ENCODE measurements at places on chromosomes 3 and 15.

- no peak for DNase-seq
These were observed 18.0 kb downstream of the CCR8 start for GRCh38 chr3:39347586-39347876.

- no peak for DNase-seq
These were observed 160.6 kb downstream of the ECT2 start for GRCh38 chr3:172911142-172911541.

GRCh38 chr3:14689247-14689980 is 14.5 kb downstream of the C3orf20 start:
- DNase-seq: no peak

- DNase-seq: no peak
These were observed 540.8 kb downstream of the SI start for GRCh38 chr3:164537485-164537884.

DNA sequence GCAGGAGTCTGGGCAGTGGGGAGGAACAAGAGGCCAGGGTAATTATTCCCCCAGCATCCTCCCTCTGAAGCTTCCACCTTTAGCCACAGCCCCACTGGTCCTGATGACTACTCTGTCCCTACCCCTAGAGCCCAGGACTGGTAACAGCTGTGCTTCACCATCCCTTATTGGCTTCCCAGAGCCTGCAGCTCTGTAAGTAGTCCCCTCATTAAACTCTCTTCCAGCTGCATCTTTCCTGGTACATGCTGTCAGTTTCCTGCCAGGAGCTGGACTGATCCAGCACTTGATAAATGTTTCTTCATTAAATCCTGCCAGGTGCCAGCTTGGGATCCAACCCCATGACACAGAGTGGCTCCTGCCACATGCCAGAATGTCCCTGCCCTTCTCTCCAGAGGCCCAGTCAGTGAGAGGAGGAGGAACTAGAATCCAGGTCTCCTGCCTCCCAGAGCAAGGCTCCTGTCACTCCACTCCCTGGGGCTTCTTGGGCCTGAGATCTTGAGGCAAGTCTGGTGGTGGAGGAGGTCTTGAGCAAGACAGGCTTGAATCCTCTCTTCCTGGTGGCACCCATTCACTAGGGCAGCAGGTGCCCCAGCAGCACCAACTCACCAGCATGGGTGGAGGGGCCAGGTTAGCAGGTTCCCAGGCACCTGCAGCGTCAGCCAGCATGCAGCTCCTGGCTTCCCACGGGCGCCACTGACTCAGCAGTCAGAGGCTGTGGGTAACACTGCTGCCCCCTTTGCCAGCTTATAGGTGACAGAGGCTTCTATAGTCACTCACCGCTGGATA is 27.6 kb downstream of the FBXW12 start:
- no peak for DNase-seq

GRCh38 chr3:33430571-33430970 is 9.6 kb downstream of the UBP1 start:
- no peak for DNase-seq

GRCh38 chr3:133880287-133880686 is 15.4 kb downstream of the RAB6B start:
- no peak for DNase-seq

DNA sequence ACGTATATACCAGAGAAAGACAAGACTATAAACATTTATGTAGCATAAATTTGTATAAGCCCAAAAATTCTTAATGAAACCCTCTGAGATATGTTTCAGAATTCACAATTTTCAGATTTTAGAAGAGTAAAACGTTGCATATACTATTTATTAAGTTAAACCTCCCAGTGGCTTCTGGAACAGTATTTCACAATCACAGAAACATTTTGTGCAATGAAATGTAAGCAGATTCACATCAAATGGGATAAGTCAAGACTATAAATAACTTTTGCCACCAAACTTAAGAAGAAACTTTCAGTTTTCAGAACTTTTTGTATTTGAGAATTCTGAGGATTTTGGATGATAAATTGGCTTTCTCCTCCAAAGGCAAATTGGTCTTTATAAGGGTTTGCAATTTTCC is 9.2 kb downstream of the SLTM start:
- DNase-seq: no peak

GRCh38 chr15:90665288-90666134 is 51.6 kb upstream of the BLM start:
- peak; percentile 37 for DNase-seq

DNA sequence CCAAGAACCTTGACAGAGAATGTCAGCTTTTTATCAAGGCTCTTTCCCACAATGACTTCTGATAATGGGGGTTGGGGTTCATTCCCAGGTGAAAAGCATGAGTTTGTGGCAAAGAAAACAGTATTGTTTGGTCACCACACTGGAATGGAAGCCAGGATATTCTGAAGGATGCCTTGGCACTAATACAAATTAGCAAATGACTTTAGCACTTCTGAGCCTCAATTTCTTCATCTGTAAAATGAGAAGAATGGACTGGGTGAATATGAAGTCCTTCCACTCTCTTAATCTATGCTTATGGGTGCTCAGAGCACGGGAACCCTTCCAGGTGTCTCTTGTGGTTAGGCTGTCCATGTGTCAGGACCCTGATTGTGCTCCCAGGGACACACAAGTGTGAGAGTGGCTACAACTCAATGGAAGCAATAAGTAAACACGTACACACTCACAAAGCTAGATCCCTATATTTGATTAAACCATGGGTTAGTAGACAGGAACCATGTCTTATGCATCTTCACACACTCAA is 21.4 kb downstream of the RAB27A start:
- no peak for DNase-seq

- peak; percentile 72 for DNase-seq
These were observed 8.6 kb upstream of the SRP14 start for GRCh38 chr15:40047415-40048210.
